ENCODE measurements at places on chromosomes 2 and 18.

DNA sequence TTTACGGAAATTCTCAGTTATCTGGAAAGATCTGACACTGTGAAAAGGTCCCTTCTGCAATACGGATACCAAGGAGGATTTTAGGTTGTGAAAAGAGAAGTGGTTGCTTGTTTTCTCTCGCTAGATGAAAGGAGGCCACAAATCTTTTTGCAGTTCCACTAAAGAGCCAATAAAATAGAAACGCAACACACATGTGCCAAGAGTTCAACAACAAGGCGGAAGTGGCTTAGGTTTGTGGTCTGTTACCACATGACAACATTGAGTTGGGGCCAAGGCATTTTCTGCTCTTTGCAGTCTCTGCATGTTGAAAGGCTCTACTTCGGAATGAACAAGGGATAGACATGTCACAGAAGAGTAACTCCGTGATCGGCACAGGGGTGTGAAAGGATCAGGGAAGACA is 115.7 kb upstream of the OSR1 start:
- peak; percentile 21 for DNase-seq

DNA sequence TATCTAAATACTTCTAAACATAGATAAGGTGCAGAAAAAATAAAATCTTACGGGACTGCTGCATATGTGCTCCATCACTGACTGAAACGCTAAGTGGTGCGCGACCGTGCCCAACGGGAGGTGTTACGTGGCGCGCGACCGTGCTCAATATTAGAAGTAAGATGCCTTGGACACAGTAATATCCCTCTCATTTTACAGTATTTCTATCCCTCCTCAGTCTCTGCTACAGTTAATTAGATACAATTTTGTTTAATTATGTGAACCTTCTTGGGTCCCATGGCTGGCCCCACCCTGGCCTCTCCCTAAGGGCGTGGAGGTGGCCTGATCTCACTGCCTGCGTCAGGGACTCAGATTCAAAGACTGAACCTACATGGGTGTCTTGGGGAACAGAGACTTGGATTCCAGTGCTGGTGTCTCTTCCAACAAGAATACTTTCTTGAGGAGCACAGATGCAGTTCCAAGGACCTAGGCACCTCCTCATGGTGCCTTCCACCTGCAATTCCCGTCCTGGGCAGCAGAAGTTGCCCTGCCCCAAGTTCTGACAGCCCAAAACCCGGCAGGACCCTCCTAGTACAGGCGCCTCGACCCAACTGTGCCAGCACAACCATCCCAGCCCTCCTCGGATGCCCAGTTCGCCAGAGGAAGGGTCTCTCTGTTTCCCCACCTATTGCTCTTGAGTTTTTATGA is 59.2 kb downstream of the PARD6G start:
- no peak for DNase-seq

DNA sequence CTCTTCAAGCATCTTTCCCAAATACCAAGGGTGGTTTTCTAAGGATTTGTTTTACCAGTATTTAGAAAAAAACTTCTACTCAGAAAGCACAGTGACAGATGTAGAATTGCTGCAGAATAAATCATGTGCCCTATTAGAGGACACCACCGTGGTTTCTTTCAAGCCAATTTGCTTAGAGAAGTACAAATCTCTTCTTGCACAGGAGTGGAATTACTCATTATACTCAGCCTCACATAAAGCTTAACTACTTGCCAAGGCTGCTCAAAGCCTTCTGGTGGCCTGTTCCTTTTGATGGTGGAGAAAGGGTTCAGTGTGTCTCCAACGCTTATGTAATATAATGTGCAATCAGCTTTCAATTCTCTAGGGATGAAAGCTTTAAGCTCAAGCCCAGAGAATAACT is 66.5 kb upstream of the CTNNA2 start:
- DNase-seq = no peak

DNA sequence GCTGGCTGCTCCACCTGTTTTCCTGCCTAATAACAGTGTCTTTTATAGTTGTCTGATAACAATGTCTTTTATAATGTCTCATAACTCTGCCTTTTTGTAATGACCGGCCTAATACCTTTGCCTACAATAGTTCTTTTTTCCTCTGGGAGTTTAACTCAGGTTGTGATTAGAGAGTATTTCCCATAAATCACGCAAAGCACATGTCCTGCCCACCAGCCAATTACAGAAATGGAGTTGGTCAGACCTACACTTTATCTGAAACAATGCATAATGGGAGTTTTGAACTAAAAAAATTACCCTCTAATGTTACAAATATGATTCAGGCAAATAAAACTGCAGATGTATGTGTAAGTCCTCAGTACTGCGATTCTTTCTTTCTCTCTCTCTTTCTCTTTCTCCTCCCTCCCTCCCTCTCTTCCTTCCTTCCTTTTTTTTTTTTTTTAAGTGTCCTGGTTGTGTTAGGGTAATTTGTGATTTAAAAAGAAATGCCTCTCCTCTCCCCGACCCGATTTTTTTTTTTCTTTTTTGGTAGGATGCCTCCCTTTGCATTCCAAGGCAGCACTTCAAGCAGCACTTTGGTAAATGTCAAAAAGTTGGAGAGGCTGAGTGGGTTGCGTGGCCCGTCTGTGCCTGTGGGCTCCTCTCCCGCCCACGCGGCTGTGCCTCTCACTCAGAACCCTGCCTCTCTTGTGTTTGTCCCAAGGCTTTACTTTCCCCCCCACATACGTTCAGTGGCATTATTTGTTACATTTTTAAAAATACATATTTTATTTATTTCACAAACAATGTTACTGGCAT is 147.3 kb downstream of the AGAP1 start:
- DNase-seq = no peak

DNA sequence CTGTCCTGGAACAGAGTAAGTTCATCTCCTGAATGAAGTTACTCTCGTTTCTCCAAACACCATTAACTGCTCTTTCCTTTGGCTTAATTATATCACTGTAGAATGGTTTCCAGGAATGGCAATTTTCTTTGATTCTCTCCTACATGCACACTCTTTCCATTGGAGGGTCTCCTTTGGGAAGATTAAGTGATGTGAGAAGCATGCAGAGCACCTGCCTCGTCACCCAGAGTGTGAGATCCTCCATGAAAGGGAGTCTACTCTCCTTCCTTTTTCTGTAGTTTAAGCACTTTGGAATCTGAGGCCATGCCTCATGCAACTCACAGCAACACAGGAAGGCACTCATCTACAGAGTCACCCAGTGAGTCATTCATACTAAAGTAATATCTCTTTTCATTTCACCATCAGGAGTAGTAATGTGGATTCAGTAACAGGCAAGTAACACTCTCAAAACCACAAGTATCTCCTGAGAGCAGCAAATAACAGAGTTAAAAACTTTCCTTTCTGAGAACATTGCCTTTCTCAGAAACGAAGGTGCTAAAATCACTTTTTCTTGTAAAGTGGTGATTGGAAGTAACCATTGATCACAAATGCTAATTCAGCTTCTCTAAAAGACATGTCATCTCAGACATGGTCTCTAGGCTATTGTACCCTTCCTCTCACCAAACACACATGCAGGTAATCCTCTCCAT is 52.8 kb upstream of the IL1RL1 start:
- DNase-seq = no peak

DNA sequence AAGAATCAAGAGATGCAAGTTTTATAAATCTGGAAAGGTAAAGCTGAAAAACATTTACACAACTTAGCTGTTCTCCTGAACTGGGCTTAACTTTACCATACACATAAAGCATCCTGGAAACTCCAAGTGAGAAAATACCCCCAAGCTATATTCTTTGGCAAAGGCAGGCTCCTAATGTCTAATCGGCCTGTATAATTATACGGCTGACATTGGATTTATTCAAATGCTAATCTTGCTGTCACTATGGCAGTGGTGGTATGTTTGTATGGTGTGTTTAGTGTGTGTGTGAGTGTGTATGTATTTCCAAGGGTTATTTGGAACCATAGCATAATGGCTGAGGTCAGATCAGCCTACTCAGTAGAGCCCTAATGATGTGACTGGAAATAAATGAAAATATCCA is 1031.8 kb upstream of the ZEB2 start:
- DNase-seq = no peak

- DNase-seq = no peak
Observed at GRCh38 chr2:134231301-134231964, 22.4 kb upstream of the MGAT5 start.

DNA sequence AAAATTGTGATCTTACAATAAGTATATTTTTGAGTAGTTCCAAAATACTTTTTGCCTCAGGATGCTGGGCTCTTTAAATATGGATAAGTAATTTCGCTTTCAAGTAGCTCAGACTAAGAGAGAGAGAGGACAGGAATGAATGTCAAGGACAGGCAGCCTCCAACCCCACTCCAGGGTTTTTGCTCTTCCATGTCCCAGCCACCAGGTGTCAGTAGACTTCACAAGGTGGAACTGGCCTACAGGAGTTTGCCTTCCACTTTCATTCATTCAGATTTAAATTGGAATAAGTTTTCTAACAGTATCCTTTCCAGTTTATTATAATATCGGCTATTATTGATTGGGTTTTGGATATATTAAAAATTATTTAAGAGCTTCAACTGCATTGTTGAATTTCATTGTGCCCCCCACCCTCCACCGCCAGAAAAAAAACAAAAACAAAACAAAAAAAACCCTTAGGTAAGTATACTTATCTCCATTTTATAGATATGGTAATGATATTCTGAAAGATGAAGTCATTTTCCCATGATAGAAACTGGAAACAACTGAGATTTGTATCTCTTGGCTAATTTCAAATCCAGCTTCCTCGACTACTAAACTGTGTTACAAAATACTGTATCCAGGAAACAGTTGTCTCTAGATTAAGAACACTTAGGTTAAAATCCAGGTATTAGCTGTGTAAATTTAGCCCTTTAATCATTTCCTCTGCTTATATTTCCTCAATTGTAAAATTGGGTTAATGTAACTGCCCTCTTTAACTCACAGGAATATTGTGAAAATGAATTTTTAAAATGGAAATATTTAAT is 793.1 kb downstream of the ERBB4 start:
- DNase-seq = peak; percentile 11

DNA sequence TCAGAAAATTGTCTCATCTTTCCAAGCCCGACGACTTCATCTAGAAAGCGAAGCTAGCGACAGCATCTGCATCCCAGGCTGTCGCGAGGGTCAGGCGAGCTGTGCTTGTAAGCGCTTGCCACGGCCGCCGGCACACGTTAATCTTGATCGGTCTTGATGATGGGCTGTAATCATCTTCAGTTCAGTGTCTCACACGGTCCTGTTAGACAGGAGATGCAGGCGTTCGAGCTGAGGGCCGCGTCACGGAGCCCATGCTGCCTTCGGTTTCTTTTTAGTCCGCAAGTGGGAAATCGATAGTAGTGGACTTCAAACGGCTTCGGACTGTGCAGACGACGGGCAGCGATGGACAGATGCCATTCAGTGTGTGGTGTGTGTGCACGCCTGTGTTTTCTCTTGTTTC is 43.6 kb downstream of the ADI1 start:
- DNase-seq = no peak

DNA sequence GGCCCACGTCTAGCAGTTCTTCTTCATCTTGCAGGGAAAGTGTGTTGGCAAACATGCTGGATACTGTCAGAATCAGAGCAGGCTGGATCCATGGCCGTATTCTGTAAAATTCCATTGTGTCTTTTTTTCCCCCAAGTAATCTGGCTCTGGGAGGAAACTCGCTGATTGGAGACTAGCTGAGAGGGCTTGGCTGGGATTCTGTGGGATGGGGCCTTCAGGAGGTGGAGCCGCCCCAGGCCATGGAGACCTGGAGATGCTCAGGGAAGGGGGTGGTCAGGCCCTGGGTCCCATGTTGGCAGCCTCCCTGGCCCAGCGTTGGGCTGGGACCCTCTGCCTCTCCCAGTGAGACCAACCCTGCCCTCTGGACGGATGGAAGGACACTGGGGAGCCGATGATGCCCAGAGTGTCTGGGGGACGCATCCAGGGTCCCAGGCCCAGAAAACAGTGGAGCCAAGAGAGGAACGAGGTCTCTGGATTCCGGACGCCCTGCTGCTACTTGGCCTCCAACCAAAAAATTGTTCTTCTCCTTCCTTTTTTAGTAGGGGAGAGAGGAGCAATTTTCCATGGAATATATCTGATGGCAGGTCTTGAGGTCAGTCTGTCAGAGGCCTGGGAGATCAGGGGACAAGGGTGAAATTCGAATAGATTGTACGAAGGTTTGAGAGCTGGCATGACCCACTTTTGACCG is 114.5 kb downstream of the AGAP1 start:
- DNase-seq = no peak

- DNase-seq = peak; percentile 3
Observed at GRCh38 chr18:70246061-70246466, 40.6 kb upstream of the RTTN start.

DNA sequence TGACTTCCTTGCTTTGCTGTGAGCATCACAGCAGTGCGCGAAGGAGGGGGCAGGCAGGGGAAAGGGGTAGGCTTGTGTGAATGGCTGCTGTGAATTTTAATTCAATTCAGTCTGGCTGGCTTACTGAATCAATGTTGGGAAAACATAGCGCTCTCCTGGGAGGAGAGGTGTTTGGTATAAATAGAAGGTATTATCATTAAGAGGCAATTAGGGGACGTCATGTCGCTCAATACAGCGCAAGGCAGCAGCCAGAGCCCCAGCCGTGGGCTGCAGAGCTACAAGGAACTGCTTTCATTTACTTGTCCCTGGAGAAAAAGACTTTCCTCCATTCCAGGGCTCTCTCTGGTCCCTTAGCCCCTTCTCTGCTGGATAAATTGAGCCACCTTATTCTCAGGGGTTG is 181.4 kb upstream of the MSH6 start:
- DNase-seq = no peak

DNA sequence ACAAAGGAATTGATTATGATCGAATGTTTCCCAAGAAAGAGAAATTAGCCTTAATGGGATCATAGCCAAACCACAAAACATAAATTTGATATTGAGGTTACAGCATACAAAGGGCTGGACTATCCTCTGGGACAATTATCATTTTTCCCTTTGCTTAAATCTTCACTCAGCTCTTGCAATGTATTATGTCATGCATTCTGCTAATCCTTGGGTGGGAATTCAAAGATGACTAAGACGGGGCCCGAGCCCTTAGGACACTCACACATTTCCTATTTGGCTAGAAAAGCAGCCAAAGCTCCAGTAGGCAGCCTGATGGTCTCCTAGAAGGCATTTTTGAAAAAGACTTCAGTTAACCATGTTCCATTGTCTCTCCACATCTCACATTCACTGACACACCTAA is 17.2 kb upstream of the NMI start:
- DNase-seq = no peak

GRCh38 chr2:174846218-174846617 is 81.9 kb upstream of the CHRNA1 start:
- no peak for DNase-seq

GRCh38 chr2:24906466-24906865 is 13.6 kb downstream of the ADCY3 start:
- DNase-seq = no peak

- DNase-seq = no peak
Observed at GRCh38 chr18:57441071-57441794, 6.1 kb downstream of the ONECUT2 start.
